Epithelial cell of alveolus of lung (primary cell): ENCODE measurements at places on chromosomes 4 and X. TPM values are rescaled to one million over a fixed set of nuclear protein-coding genes. Genes with fewer than 3 reads are reported as not detected.

BDH2 gene
- 31.8 and 57.6 TPM in 2 replicates for total RNA-seq

TRAM1L1 gene
- total RNA-seq: 4.1 and 5.2 TPM in 2 replicates

CENPVL3 gene
- not detected in 2 replicates for total RNA-seq

SULT1B1 gene
- total RNA-seq: 0.52 and 1.0 TPM in 2 replicates

DCHS2 gene
- total RNA-seq: 0.52 TPM in 1 of 2 replicates, not detected in the other
